GF-D8 (cell line): ENCODE measurements at places on chromosomes 4 and X.
A peak's percentile ranks its signal among the peaks of the same experiment; 100 is the strongest.

DNA sequence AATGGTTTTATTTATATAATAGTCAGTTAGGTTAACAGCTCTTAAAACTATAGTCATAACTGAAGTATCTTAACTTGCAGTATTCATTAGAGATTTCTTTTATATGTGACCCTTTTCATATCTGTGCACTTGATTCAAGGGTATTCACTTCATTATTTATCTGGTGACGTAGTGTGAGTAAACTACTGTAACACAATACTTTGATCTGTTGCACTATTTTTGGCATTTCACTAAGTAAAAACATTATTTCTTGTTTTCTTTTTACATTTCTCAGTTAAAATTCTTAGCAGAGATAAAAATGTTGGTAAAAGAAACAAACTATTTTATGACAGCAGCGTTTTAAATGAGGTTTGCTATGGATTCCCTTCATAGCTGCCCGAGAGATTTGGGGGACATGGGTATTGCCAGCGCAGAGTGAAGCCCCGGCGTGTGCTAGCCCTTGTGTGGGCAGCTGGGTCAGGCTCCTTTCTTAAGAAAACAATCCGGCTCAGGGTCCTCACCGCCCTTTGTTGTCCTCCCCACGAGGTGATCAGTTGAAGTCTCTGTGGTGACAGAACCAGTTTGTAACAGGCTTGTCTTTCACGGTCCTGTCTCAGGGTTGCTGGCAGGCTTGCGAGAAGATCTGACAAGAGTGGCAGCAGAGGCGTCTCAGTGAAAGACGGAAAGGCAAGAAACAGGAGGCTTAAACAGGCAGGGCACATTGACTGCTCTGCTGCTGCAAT lies 293.4 kb downstream of the BMPR1B start:
- DNase-seq: no peak

- DNase-seq: no peak
Observed at GRCh38 chr4:150079081-150079581, 886 bp downstream of the DCLK2 start.

- DNase-seq: no peak
Observed at GRCh38 chr4:31784558-31784957, 1064.4 kb downstream of the PCDH7 start.

GRCh38 chrX:22192419-22193060 lies 80.2 kb upstream of the CBLL2 start:
- DNase-seq: no peak

GRCh38 chr4:147689067-147689466 lies 5.1 kb upstream of the PRMT9 start:
- DNase-seq: peak; percentile 52

DNA sequence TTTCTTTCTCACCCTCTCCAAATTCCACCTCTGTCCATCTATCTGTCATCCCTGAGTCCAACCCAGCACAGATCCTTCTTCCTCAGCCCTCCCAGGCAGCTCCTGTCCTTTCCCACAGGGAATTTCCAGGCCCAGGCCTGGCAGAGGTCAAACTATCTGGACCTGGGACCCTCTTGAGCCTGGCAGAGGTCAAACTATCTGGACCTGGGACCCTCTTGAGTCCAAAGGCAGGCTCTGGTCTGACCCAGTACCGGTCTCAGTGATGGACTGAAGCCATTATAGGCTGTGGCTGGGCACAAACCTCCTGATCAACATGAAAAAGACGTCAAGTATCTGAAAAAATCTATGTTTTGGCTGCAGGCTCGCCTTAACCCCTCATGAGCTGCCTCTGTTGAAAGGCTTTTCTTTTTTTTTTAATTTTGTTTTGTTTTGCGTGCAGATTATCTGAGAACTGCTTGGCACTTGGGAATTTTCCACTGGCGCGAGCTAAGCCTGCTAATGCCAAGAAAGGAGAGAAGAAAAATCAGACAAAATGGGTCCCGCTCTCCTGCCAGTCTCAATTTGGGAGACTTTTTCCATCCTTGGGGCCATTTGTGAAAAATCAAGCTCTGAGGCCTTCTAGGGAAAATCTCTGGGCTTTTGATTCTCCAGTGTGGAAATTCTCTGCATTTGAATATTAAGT lies 31.2 kb downstream of the MSX1 start:
- DNase-seq: no peak

GRCh38 chr4:150994721-150995120 lies 20.4 kb downstream of the LRBA start:
- no peak for DNase-seq

DNA sequence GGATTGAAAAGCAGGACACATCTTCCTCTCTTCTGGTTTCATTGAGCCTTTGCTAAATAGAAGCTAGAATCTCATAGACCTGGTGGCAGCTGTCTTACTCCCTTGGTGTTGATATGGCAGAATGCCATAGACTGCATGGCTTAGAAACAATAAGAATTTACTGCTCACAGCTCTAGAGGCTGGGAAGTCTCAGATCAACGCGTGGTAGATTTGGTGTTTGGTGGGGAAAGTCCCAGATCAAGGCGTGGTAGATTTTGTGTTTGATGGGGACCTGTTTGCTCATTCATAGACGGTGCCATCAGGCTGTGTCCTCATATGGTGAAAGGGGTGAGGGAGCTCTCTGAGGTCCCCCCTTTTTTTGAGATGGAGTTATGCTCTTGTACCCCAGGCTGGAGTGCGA lies 57.6 kb upstream of the PPP2R3B start:
- DNase-seq: no peak
